ENCODE measurements at places on chromosomes 12 and 14. TPM values are rescaled to one million over a fixed set of nuclear protein-coding genes. Genes with fewer than 3 reads are reported as not detected.

DNA sequence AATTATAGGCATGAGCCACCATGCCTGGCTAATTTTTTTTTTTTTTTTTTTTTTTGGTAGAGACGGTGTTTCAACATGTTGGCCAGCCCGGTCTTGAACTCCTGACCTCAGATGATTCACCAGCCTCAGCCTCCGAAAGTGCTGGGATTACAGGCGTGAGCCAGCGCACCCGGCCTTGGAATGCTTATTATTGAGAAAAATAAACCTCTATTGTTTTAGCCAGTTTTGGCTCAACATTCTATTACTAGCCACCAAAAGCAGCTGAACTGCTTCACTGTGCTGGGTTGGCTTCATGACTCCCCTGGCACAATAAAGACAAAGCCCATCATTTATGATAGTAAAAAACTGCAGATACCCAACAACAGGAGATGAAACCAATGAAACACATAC lies 93.5 kb upstream of the CEP83 start:
- H3K36me3 ChIP-seq, result no peaks in the 10 kb centered on the region
- no peak for DNase-seq
- no peaks in the 10 kb centered on the region for H3K4me1 ChIP-seq
- no peak overlapping the region for H3K4me3 ChIP-seq
- H3K27ac ChIP-seq, result no peak overlapping the region

DNA sequence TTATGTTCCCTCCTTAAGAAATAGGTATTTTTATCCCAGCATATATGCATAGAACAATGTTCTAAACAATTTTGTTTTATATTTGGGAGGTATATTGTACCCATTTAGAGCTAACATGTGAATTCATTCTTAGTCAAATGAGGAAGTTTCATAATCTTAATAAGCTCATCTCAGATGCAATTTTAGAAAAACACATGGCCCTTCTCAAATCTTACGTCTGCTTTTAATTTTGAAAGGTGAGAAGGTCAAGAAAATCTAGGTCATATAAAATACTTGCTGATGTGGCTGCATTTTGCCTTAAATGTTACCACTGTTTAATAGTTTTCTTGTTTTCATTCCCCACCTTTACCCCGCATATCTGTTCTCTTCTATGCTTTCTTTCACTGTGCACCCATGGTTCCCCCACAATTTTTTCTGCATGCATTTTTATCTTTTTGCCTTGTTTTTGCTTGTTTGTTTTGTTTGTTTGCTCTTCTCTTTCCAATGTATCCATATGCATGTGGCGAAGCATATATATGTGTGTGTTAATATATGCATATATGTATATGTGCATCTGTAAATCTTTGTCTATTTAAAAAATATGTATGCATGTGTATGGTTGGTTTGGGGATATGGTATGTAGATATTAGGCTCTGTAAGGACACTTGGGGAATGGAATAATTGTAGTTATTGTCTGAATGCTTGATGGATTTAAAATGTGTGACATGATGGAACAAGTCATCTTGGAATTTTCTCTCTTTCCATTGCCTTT lies 317.1 kb downstream of the BCAT1 start:
- no peaks in the 10 kb centered on the region for H3K4me1 ChIP-seq
- H3K36me3 ChIP-seq, result no peaks in the 10 kb centered on the region
- DNase-seq, result no peak
- no peak overlapping the region for H3K4me3 ChIP-seq

RAB21 gene
- 27.6 TPM for total RNA-seq

DNA sequence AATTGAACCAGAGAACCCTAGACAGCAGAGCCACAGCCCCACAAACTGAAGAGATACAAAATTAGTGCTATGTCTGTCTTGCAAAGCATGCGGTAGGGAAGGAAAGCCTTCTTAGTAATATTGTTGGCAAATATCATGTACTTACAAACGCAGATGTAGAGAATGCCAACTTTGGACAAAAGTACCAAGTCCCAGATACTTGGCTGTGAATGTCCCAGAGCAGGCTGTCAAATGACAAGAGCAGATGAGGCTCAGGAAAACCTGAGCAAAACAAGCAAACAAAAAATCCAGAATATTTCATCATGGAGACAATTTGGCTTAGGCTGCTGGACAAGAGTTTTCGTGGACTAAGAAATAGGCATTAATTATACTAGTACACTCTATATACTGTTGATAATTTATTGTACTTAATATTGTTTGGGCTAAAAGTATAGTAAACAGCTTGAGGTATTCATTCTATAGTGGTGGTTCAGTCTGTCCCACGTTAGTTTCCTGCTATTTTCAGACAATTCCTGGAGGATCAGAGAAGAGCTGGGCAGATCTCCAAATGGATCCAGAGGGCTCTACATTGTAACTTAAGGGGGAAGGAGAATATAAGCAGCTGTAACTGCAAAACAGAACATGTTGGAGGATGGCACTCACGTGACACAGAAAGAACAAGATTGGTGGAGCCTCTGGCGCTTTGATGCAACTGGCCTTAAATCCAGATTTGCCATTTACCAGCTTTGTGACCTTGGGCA lies 329.8 kb downstream of the ATP23 start:
- H3K27ac ChIP-seq, result no peak overlapping the region
- no peak for DNase-seq
- H3K4me1 ChIP-seq, result no peaks in the 10 kb centered on the region
- no peaks in the 10 kb centered on the region for H3K36me3 ChIP-seq
- H3K4me3 ChIP-seq, result no peak overlapping the region

- H3K27ac ChIP-seq, result no peak overlapping the region
- no peak for DNase-seq
Measured at GRCh38 chr12:62629971-62630739, 163.5 kb downstream of the MON2 start.

- DNase-seq, result no peak
- H3K4me1 ChIP-seq, result no peaks in the 10 kb centered on the region
- no peak overlapping the region for H3K27ac ChIP-seq
- no peaks in the 10 kb centered on the region for H3K27me3 ChIP-seq
Measured at GRCh38 chr12:58269476-58269875, 328.1 kb downstream of the ATP23 start.

- no peak overlapping the region for H3K4me3 ChIP-seq
- H3K4me1 ChIP-seq, result no peaks in the 10 kb centered on the region
- no peaks in the 10 kb centered on the region for H3K36me3 ChIP-seq
- no peaks in the 10 kb centered on the region for H3K27me3 ChIP-seq
- no peak overlapping the region for H3K27ac ChIP-seq
Measured at GRCh38 chr12:117236456-117237001, 46.3 kb upstream of the FBXO21 start.

DNA sequence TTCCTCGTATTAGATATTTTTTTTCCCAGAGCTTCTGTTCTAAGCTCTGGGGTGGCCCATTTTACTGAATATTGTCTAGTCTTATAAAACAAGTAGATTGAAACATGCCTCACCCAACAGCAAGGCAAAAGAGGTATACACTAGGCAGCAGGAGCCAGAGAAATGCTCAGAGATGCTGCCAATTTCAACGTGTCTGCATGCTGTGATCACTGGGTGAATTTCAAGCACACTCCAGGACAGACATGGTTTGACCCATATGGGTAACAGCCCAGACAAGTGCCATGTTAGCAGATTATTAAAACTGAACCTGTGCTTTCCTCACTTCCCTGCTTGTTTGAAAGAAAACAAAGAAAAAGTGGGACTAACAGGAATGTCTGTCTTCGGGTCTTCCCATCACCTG lies 321.3 kb downstream of the MED13L start:
- no peak overlapping the region for H3K27ac ChIP-seq
- DNase-seq, result no peak
- H3K36me3 ChIP-seq, result peaks cover 6% of the 10 kb centered on the region

- no peaks in the 10 kb centered on the region for H3K27me3 ChIP-seq
- no peak overlapping the region for H3K4me3 ChIP-seq
Measured at GRCh38 chr12:51833448-51834227, 14.9 kb downstream of the FIGNL2 start.

CLEC7A gene
- total RNA-seq, result 1.2 TPM

DNA sequence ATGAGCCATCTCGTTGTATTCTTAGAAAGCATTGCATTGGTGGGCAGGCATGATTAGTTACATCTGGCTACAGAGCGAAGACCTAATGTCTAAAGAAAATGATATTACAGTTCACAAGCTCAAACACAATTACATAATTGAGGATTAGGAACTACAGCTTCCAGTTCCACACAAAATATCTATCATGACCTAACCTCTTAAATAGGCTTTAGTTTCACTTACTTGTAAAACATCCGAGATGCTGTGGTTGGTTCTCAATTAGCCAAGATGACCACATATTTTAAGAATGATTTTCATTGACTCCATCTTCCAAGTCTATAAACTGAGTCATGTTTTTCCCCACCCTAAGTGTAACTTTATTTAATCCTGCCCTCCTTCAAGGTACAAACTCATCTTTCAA lies 69.5 kb downstream of the LRIG3 start:
- no peaks in the 10 kb centered on the region for H3K36me3 ChIP-seq
- no peak for DNase-seq
- no peak overlapping the region for H3K4me3 ChIP-seq

SSTR1 gene
- 2.0 TPM for total RNA-seq

- peaks cover 3% of the 10 kb centered on the region for H3K27me3 ChIP-seq
- H3K27ac ChIP-seq, result no peak overlapping the region
- no peak overlapping the region for H3K4me3 ChIP-seq
- no peaks in the 10 kb centered on the region for H3K4me1 ChIP-seq
Measured at GRCh38 chr12:131171029-131171428, 217.3 kb downstream of the ADGRD1 start.

DCAF11 gene
- 66.3 TPM for total RNA-seq

Measured in pancreas (tissue), 10 donors.